ENCODE measurements at places on chromosomes 2 and 18. TPM values are rescaled to one million over a fixed set of nuclear protein-coding genes. Genes with fewer than 3 reads are reported as not detected.

DNA sequence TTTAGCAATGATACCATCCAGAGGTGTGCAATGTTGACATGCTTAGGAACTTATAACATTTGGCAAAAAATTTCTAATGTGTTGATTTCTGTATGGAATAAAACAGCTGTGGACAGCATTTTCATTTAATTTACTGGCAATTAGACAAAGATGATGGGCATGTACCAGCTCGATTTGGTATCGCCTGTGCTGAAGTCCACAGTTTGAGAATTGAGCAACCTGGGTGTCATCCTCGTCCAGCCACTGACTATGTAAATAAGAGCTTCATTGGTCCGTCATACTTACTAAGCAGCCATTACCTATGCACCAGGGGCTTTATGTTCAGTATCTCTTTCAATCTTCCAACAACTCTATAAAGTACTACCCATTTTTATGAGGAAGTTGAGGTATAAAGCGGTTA is 24.6 kb upstream of the ACAA2 start:
- DNase-seq, result no peak

- DNase-seq, result no peak
Measured at GRCh38 chr18:59690996-59691395, 6.2 kb downstream of the CCBE1 start.

Gene ASTL
- polyA plus RNA-seq, result 0.30 TPM

GRCh38 chr2:67996772-67997527 is 65.9 kb downstream of the C1D start:
- no peak for DNase-seq

- no peak for DNase-seq
Measured at GRCh38 chr2:173568054-173568453, 213.4 kb downstream of the CDCA7 start.

DNA sequence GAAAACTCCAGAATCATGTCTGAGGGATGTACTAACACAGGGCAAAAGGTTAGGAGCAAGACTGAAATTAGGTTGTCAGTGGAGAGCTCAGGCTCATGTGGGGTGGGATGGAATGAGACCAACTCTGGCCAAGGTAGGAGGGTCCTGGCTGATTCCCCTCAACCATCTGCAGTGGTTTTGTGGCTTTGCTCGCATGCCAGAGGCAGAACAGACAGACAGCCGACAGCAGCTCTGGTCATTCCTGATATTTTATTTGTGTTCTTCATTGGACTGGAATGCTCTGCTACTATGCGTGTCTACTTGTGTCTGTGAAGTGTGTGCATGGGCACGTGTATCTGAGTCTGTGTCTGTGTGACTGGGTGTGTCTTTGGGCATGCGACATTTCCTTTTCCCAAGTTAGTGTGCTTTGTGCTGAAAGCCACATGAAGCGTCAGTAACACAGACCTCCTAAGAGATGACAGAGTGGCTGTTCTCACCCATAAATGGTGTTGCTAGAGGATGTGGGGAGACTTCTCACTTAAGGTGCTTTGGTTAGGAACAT is 239.5 kb downstream of the CNTNAP5 start:
- DNase-seq, result no peak

Gene FEV
- not detected for polyA plus RNA-seq

DNA sequence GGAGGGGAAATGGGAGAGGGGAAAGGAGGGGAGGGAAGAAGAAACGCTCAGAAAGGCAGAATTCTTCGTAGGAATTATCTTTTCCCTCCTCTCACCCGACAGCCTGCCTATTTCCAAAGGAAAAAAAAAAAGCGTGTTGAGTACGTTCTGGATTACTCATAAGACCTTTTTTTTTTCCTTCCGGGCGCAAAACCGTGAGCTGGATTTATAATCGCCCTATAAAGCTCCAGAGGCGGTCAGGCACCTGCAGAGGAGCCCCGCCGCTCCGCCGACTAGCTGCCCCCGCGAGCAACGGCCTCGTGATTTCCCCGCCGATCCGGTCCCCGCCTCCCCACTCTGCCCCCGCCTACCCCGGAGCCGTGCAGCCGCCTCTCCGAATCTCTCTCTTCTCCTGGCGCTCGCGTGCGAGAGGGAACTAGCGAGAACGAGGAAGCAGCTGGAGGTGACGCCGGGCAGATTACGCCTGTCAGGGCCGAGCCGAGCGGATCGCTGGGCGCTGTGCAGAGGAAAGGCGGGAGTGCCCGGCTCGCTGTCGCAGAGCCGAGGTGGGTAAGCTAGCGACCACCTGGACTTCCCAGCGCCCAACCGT is at the start of gene GAD1:
TSS of gene GAD1 (plus strand) at position 384 of the 589 bp plus-strand sequence. CDS start 1,705 bp downstream, outside the sequence.
- DNase-seq, result peak; percentile 85

Gene FMNL2
- polyA plus RNA-seq, result 90.0 TPM

Gene TMEM178A
- 11.1 TPM for polyA plus RNA-seq

DNA sequence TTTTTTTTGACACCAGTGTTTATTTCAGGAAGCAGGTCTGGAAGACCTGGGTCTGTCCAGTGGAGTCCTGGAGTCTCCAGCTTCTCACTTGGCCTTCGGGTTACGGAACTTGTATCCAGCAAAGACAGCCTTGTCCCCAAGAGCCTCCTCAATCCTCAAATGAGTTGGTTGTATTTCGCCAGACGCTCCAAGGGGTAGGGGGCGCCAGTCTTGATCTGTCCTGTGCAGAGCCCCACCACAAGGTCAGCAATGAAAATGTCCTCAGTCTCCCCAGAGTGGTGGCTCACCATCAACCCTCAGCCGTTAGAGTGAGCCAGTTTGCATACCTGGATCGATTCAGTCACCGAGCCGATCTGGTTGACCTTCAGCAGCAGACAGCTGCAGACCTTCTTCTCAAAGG is 21.9 kb downstream of the ASXL2 start:
- no peak for DNase-seq

- DNase-seq, result no peak
Measured at GRCh38 chr2:130966775-130967490, 126.3 kb downstream of the FAM168B start.

DNA sequence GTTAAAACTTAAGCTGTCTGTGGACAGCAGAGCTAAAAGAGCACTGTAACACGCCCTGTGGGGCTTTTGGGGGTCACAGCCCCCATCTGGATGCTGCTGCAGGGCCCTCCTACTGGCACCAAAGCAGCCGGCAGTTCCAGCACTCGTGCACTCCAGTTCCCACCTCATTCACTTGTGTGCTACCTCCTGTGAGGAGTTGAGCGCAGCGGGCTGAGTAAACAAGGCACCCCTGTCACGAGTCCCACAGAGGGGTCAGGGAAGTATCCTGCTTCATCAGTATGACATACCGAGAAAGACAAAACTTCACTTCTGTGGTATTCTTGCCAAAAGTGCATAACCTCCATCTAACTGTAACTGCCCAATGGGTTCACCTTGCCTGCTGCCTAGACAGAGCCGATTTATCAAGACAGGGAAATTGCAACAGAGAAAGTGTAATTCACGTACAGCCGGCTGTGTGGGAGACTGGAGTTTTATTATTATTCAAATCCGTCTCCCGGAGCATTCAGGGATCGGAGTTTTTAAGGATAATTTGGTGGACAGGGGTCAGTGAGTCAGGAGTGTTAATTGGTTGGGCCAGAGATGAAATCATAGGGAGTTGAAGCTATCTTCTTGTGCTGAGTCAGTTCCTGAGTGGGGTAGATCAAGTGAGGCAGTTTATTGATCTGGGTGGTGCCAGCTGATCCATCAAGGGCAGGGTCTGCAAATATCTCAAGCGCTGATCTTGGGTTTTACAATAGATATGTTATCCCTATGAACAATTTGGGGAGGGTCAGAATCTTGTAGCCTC is 41.6 kb downstream of the TMEM17 start:
- no peak for DNase-seq
